ENCODE measurements at places on chromosomes 2 and 18.
A peak's percentile ranks its signal among the peaks of the same experiment; 100 is the strongest.

DNA sequence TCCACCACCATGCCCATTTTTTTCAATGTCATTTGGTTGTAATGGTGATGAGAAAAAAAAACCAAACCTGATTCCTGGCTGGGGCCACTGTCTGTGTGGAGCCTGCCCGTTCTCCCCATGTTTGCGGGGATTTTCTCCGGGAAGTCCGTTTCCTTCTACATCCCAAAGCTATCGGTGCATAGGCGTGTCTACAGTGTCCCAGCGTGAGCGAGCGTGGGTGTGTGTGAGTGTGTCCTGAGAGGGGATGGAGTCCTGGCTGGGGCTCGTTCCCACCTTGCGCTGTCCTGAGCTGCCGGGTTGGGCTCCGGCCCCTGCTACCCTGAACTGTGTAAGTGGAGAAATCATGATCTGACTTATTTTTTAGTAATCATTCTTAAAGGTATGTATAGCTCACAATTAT, 7.3 kb upstream of the ZAP70 start:
- DNase-seq: no peak

DNA sequence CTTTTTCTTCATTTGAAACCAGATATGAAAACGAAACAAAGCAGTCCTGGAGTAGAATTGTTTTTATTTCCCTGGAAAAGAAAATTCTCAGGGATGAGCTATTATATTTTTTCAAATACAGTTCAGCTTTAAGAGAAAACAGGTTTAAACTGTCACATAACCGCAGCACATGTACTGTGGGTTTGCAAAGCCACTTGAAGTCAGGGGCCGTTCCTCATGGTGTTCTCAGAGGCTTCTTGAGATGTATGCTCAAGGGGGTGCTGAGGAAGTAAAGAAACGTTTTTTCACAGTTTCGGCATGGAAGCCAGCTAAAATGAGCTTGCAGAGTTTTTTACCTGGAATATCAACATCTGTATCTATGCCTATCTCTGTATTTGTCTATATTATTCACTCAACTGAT, 225.3 kb downstream of the MC4R start:
- DNase-seq: no peak

DNA sequence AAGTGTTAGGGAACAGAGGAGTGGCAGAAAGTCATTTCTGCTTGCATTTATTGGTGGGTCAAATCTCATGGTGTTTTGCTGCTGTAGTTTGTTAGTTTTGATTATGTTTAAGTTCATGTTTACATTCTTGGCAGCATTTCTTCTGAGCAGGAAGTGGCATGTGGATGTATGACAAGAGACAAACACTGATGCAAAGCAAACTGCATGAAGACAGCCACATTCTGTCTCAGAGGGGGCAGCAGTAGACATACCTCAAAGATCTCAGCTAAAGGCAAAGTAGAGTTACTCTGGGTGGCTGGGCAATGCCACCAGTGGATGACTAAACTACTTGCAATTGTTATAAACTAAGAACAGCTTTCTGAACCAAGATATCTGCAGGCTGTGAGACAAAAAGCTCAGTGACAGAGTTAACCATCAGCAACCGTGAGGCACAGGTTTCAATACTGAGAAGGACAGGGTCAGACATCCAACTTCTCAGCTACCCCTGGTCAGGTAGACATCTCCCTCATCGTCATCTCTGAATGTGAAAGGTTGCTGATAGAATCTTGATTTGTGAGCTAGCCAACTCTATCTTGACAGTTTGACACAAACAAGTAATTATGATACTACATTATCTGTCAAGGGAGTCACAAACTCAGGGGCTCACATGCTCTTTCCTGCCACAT, 16.4 kb downstream of the GALNT3 start:
- no peak for DNase-seq

DNA sequence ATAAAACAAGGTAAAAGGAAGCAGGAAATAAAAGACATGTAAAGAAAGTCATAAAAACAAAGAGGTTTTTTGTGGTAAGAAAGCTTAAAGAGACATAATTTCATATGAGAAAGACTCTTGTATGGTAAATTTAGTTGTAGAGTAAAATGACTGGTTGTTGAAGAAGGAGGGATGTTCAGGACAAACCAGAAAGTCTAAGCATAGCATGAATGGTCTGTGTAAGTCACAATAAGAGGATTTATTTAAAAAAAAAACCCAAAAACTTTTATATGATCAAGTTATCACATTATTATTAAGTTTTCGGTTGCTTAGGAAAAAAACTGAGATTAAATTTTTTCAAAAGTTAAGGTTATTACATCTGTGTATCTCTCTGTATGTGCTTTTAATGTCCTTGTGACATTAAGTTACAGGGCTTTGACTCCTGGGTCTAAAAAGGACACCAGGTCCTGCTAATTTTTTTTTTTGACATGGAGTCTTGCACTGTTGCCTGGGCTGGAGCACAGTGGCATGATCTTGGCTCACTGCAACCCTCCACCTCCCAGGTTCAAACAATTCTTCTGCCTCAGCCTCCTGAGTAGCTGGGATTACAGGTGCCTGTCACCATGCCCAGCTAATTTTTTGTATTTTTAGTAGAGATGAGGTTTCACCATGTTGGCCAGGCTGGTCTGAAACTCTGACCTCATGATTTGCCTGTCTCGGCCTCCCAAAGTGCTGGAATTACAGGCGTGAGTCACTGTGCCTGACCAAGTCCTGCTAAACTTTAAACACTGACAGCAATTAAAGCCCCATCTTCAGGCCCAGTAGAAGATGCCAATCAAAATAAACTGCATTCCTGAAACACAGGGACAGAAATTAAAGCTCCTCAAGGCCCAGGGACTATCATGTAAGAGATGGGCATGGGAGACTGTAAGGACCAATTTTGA, 14.2 kb upstream of the OXER1 start:
- no peak for DNase-seq

- DNase-seq: no peak
Observed at GRCh38 chr2:31286230-31286629, 52.3 kb downstream of the EHD3 start.

GRCh38 chr2:109151519-109151918, 22.5 kb downstream of the SH3RF3 start:
- DNase-seq: no peak

- no peak for DNase-seq
Observed at GRCh38 chr2:58957188-58957840, 716.2 kb upstream of the FANCL start.

GRCh38 chr18:3923750-3924149, 473.8 kb downstream of the TGIF1 start:
- DNase-seq: no peak

DNA sequence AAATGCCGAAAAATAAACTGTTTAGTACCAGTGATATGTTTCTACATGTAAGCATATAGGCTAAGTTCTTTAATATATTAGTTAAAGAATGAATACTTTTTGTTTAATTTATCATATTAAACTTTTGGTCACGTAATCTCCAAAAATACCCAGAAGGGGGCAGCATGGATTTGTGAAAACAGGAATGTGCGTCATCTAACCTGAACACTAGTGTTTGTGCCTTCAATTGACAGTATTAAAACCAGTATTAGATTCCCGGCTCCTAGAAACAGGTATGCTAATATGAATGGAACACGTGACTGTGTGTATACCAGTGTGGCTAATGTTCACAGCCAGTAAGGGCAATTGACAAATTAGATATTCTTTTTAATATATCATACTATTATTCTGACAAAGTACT, 51.8 kb downstream of the WDR7 start:
- DNase-seq: peak; percentile 18

- DNase-seq: no peak
Observed at GRCh38 chr2:86382108-86382507, 44.7 kb upstream of the REEP1 start.

- no peak for DNase-seq
Observed at GRCh38 chr2:70732766-70733645, 35.0 kb downstream of the ADD2 start.

- DNase-seq: peak; percentile 74
Observed at GRCh38 chr2:132815516-132815915, 145.5 kb upstream of the LYPD1 start.

GRCh38 chr2:69762025-69762424, 20.1 kb downstream of the ANXA4 start:
- no peak for DNase-seq

DNA sequence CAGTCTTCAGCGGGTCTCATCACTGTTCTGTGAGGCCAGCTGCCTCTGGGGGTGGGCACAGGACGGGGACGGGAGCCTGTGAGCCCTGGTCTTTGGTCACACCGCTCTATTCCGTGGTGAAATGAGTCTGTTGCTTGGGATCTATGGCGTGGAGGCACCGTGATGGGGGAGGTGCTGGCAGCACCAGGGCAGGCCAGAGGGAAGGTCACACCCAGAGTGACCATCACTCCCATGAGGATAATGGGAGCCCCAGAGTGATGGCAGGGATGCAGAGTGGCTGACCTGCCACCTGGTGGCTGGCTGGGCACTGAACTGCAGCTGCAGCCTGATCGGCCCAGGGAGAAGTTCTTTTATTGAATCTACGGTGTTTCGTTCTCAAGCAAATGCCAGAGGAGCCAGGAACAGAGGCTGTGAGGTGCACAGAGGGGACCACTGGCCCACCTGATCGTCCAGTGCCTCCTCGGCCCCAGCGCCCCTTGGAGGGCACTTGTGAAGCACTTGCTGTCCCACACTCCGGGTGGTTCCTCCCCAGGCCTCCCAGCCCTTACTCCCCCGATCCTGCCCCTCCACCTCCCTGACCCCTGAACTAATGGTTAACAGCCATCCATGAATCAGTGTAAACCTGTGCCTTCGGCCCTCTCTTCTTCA, 17.9 kb downstream of the KCNIP3 start:
- peak; percentile 20 for DNase-seq

GRCh38 chr2:120516679-120517314, 170.9 kb downstream of the INHBB start:
- DNase-seq: no peak

DNA sequence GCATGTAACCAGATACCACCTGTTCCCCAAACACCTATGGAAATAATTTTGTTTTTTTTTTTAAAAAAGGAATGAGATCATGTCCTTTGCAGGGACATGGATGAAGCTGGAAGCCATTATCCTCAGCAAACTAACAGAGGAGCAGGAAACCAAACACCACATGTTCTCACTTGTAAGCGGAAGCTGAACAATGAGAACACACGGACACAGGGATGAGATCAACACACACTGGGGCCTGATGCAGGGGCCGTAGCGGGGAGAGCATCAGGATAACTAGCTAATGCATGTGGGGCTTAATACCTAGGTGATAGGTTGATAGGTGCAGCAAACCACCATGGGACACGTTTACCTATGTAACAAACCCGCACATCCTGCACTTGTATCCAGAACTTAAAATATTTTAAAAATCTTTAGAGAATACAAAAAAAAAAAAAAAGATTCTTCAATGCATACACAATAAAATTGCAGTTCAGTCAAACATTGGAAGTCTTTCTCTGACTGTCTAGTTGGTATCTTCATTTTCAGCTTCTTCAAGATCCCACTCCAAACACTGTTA, 11.6 kb upstream of the CASP10 start:
- DNase-seq: no peak

DNA sequence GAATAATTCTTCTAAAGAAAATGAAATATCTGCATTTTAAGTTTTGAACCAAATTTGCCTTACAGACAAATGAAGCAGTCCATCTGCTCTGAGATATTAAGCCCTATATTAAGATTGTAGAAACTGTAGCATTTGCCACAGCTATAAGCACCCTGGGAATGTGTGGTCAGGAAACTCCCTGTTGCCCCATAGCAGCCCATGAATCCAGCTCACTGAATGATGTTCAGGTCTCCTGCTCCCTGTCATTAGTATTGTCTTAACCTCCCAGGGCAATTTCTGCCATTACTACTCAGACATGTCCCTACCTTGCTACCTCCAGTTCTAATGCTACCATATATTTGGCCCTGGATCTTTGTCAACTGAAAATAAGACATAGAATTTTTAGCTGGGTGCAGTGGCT, 41.1 kb downstream of the CDK15 start:
- DNase-seq: no peak

DNA sequence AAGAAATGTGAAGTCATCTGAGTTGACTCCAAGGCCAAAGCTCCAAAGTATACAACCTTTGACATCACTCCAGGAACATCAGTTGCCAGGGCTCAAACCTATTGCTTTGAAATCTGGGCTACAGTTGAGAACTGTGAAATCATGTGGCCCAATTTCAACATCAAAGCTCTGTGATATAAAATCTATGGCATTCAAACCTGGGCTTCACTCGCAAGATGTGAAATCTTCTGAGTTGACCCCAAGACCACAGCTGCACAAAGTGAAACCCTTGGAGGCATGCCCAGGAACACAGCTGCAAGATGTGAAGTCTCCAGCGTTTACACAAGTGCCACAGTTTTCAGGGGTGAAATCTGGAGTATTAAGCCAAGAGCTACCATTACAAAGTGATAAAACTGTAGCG, 9.4 kb upstream of the ZNF512 start:
- no peak for DNase-seq

DNA sequence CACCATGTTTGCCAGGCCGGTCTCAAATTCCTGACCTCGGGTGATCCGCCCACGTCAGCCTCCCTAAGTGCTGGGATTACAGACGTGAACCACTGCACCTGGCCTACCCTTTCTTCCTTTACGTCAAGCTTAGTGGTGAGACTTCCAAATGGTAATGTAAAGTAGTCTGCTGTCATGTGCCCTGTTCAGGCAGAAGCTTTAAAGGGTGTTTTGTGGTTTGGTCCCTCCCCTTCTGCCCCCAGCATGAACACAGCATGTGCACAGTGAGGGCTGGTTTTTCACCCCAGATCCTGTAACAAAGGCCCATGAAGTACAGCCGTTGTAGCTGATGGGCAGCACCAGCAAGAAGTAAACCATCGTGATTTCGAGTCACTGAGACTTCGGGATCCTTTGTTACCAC, 2.7 kb upstream of the DTYMK start:
- DNase-seq: no peak

- no peak for DNase-seq
Observed at GRCh38 chr2:176159663-176160250, 2.6 kb downstream of the HOXD3 start.

- DNase-seq: peak; percentile 64
Observed at GRCh38 chr2:41414486-41415230, 633.2 kb upstream of the PKDCC start.

DNA sequence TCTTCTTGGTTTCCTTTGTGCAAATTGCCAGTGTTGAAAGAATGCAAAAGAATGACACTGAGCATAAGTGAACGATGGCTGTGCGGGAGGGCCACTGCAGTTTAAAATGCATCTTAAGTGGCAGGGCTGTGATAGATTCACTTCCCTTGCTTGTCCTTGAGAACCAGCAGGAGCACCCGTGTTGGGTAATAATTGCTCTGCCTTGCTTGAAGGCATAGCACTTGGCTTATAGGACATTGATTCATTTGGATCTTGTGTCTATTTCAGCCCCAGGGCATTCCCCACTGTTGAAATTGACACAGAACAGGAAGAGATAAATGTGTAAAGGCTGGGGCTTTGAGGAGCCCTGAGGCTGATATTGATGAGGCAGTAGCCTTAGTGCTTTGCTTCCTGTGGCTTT, 1003.7 kb upstream of the GYPC start:
- no peak for DNase-seq

- DNase-seq: no peak
Observed at GRCh38 chr2:190904640-190905261, 24.1 kb downstream of the GLS start.

GRCh38 chr2:26809211-26809610, 23.4 kb downstream of the CENPA start:
- no peak for DNase-seq
